ENCODE measurements at places on chromosomes 6 and 20.

DNA sequence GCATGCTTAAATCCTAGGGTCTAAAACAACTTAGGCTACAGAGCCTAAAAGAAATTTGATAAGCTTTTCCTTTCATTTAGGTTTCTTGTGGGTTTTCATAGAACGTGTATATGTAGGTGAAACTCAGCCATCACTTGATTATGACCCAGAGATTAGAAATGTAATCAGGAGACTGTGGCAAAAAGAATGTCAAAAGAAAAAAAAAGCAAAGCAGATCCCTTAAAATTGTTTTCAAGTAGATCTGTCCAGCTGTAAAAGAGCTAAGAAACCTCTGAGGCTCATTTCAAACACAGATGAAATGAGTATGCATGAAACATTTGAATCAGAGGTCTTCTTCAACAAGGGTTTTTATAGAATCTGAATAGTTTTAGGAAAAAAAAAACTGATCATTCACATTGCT, 341.3 kb upstream of the PRDM1 start:
- DNase-seq: no peak

GRCh38 chr6:112253841-112254816, at the start of gene LAMA4:
Gene LAMA4 (minus strand): TSS chr6:112254567. CDS start chr6:112254150, 417 bp downstream.
- DNase-seq: peak; percentile 80

- no peak for DNase-seq
Measured at GRCh38 chr6:74879976-74880375, 325.9 kb downstream of the COL12A1 start.

GRCh38 chr6:166541876-166542579, 44.5 kb downstream of the RAMACL start:
- DNase-seq: no peak

DNA sequence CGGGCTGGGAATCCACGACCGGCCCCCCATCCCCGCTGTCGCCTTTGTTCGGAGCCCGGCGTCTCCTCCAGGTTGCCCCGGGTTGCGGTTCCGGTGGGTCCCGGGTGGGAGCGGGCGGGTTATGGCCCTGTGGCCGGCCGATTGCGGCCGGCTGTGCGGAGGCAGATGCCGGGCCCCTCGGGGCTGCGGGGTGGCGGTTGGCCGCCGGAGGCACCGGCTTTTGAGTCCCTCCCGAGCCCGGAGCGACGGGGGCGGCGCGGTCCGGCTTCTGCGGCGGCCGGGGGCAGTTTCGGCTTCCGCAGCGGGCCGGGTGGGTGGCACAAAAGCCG, 431 bp downstream of the LOC128125822 start:
- no peak for DNase-seq

DNA sequence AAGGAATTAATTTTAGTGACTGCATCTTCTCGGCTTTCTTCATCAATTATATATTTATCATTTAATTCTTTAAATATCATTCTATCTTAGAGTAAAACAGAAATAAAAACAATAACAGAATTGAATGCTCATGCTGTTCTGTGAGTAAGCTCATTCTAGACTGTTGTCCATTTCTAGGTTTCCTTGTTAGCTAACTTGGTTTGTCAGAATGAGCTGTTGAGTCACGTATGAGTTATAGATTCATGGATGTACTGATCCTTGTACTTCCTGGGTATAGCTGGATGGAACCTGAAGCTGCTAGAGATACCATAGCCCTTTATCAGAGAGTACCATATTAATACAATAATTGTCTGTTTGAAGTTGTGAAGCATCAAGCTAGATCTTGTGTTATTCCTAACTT, 515.3 kb downstream of the TENT5A start:
- no peak for DNase-seq

DNA sequence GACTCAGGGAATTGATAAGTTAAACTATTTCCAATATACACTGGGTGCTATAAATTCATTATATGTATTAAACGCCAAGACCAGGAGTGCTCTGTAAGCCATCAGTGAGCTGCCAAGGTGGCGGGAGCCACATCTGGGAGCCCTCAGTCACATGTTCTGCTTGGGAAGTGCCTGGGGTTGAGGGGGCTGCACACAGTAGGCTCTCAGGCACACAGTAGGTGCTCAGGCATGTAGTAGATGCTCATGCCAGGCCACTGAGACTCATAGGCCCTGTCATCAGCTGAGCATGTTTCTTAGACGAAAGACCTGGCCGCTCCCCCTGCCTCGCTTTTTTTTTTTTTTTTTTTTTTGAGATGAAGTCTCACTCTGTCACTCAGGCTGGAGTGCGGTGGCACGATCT, 83.3 kb upstream of the BHLHE23 start:
- DNase-seq: no peak

DNA sequence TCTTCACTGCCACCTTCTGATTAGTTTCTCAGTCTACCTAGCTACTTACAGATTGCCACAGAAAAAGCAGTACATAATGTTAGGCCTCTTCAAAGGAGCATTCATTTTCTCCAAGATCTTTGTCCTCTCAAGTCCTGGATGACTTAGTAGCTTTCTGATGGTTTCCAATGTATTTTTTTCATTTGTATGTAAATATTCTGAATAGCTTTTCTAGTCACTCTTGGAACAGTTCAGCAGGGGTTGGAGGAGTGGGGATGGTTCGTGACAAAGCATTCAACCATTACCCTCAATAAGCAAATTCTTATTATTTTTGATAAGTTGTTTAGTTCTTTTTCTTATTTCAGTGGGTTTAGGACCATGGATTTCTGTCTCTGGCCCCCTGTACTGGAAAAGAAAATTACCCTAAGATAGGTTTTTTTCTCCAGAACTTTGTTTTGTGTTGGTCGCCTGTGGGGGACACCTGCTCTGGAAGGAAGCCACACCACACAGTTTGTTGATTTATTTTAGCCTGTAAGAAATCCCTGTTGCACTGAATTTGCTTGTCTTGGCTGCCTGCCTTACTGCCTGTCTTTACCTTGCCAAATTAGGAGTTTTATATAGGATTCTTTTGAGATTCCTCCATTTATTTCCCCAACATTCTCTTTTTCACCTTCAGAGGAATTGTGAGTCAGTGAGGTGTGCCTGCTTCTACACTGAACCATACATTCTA, 247.9 kb downstream of the RFPL4B start:
- DNase-seq: no peak

DNA sequence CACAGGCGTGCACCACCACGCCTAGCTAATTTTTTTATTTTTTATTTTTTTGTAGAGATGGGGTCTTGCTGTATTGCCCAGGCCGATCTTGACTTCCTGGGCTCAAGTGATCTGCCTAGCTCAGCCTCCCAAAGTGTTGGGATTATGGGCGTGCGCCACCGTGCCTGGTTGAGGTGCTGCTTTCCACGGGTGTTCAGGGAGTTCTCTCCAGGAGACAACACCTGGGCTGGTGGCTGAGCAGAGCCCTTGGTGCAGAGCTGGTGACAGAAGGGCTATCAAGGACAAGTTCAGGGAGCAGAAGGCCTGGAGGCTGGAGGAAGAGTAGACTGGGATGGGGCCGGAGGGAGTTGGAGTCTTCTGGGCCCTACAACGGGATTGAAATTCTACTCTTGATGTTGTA, 34.6 kb downstream of the TFAP2C start:
- DNase-seq: no peak

DNA sequence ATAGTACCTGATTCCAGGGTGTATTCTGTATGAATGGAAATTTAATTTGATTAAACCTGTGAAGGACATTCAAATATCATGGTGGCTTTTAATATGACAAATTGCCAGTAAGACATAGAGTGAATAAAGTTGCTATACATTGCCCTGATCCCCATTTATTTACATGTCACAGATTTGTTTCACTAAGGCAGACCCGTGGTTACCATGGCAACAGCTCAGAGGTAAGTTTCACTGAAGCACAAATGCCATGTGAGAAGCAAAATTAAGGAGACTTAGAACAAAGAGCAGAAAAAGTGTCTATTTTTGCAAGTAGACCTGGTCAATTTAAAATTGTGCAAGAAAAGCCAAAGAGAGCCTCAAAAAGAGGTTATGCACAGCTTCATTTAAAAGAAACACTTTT, 63.7 kb downstream of the PXDC1 start:
- no peak for DNase-seq

GRCh38 chr20:1389703-1390580, 2.9 kb downstream of the FKBP1A start:
- no peak for DNase-seq

GRCh38 chr6:7188492-7188891, 80.7 kb downstream of the RREB1 start:
- DNase-seq: no peak

DNA sequence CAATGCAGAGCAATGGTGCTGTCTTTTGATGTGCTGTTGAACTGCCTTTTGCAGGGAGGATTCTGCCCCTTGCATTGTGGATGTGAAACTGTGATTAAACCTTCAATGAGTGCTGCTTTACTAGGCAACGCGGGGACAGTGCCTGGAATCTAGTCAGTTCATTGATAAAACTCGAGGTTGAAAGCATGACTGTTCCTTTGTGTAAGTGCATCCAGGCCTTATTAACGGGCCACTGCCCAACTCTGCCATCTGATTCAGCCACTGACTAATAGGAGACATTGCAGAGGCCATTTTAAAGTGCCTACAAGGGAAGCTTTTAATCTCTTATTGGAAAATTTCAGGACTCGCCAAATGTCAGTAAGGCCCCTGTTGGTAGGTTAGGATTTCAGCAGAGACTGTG, 49.3 kb downstream of the SLC35F1 start:
- DNase-seq: peak; percentile 10

GRCh38 chr20:49275636-49276035, 2.2 kb downstream of the ZNFX1 start:
- no peak for DNase-seq

DNA sequence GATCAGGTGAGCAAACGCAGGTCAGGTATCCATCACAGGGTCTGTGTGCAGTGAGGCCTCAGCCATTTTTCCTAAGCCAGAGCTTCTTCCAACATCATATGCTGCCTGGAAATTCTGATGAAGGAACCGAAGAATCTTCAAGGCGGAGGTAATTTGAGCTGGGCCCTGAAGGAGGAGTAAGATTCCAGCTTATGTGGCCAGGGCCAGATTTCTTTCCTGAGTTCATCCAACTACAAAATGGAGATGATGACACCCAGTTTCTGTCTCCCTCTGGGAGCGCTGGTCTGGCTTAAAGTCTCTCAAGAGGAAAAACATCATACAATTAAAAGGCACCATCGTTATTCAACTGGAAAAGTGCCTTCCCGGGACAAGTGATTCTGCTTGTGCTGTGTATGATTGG, 6.9 kb upstream of the MANBAL start:
- peak; percentile 34 for DNase-seq

GRCh38 chr6:135002974-135003703, 51.5 kb downstream of the HBS1L start:
- DNase-seq: no peak

DNA sequence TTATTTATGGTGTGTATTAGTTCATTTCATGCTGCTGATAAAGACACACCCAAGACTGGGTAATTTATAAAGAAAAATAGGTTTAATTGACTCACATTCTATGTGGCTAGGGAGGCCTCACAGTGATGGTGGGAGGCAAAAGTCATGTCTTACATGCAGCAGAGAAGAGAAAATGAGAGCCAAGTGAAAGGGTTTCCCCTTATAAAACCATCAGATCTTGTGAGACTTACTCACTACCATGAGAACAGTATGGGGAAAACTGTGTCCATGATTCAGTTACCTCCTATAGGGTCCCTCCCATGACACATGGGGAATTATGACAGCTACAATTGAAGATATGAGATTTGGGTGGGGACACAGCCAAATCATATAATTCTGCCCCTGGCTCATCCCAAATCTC, 150.0 kb upstream of the AHI1 start:
- no peak for DNase-seq

- no peak for DNase-seq
Measured at GRCh38 chr6:13653296-13653695, 38.2 kb downstream of the NOL7 start.

DNA sequence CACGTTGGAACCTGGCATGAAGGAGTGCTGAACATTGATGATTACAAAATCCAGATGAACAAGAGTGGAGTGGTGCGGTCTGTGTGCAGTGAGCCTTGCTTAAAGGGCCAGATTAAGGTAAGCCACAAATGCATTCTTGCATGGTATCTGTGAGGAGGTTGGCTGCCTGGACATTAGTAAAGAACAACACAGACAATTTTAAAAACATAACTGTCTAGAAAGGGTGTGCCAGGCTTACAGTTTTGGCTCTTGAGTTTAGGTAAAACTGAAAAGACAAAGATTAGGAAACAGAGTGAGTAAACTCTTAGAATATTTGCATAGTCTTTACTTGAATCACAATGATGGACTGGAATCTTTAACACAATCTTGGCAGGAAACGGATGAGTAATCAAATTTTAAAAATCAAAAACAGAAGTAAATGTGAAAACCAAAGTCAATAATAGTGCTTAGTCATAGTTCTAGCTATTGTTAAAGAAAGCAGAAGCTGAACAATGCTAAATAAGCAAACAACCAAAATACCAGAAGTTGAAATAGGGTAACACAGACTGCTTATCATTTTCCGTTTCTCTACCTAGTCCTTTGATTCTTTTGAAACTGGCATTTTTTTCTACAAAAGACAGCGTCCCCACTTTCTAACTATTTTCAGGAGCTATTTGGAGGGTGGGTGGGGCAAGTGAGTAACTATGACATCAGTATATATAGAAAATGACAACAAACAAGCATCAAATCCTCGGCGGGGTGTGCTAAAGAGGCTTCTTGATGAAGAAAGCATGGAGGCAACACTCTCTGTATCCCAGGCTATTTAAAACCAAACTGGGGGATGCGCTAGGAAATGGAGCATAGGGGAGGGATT, 185.8 kb upstream of the RAB32 start:
- no peak for DNase-seq

- no peak for DNase-seq
Measured at GRCh38 chr6:79821859-79822258, 125.5 kb downstream of the ELOVL4 start.

DNA sequence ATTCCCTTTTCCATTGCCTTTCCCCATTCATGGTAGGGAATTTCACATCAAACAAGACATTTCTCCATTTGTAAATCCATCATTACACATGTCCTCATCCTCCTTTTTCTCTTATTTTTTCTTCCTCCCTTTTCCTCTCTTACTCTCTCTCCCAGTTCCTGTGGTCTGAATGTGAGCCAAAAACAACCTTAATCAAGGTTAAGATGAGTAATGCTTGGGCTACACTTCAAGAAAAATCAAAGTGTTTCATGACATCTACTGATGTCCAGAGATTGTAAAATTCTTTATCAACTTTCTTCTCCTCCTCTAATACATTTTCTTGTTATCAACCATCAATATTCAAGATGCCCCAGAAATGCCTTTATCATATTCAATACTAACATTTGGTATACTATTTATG, 208.0 kb upstream of the PRND start:
- no peak for DNase-seq

GRCh38 chr6:150880336-150880735, 14.8 kb downstream of the MTHFD1L start:
- DNase-seq: no peak

DNA sequence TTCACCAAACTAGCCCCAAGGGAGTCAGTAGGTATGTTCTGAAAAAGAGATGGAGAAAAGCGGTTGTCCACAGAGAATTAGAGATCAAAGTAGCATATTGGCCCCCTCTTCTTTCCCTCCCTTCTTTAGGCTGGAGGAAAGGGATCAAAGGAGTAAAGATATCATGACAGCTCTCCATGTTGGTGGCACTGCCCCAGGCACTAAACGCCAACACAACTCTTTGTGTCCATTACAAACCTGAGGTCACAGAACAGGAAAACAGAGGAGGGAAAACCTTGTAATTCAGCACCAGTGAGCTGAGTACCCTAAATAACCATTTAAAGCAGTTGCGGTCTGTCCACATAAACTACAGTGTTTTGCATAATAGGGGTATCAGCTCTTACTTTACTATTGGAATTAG, 113.0 kb upstream of the TFAP2D start:
- DNase-seq: no peak

GRCh38 chr6:53624502-53624901, 41.1 kb downstream of the KLHL31 start:
- no peak for DNase-seq

- DNase-seq: no peak
Measured at GRCh38 chr6:16803294-16804200, 42.3 kb upstream of the ATXN1 start.

Measured in COLO829 (cell line).